Posterior cingulate gyrus (tissue), 11 donors: ENCODE measurements at places on chromosomes 4 and X.

- peak; percentile 70 for DNase-seq
Measured at GRCh38 chr4:1356181-1356998, 9.4 kb downstream of the UVSSA start.

- no peak for DNase-seq
Measured at GRCh38 chr4:159455675-159456237, 352.9 kb downstream of the RAPGEF2 start.

DNA sequence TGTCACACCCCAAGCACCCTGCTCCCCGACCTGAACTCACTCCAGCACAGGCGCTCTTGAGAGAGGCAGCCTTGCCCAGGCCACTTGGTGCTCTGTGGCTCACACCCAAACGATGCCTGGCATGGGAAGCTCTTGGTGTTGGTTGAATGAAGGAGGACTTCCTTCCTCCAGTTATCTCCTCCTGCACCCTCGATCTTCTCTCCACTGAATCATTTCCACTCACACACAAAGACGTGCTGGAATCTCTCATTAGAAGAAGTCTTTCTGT lies 90.5 kb upstream of the TRIM2 start:
- no peak for DNase-seq

GRCh38 chr4:173413036-173413435 lies 14.1 kb upstream of the SCRG1 start:
- no peak for DNase-seq

- no peak for DNase-seq
Measured at GRCh38 chr4:54709400-54709799, 51.6 kb downstream of the KIT start.

DNA sequence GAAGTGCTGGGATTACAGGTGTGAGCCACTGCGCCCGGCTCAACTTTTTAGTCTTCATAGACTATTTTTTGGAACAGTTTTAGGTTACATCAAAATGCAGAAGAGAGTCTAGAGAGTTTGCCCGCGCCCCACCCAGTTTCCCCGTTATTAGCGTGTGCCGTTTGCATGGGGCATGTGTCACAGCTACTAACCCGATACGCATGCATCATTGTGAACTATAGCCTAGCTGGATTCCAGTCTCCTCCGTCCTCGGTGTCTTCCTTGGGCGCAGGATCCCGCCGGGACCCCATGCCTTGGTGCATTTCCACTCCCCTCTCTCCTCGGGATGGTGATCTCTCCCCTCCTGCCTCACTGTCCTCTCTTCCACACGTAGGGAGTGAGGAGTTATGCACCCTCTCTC lies 85.5 kb upstream of the ADRA2C start:
- DNase-seq, result no peak

GRCh38 chr4:127335073-127335620 lies 297.6 kb upstream of the INTU start:
- no peak for DNase-seq

DNA sequence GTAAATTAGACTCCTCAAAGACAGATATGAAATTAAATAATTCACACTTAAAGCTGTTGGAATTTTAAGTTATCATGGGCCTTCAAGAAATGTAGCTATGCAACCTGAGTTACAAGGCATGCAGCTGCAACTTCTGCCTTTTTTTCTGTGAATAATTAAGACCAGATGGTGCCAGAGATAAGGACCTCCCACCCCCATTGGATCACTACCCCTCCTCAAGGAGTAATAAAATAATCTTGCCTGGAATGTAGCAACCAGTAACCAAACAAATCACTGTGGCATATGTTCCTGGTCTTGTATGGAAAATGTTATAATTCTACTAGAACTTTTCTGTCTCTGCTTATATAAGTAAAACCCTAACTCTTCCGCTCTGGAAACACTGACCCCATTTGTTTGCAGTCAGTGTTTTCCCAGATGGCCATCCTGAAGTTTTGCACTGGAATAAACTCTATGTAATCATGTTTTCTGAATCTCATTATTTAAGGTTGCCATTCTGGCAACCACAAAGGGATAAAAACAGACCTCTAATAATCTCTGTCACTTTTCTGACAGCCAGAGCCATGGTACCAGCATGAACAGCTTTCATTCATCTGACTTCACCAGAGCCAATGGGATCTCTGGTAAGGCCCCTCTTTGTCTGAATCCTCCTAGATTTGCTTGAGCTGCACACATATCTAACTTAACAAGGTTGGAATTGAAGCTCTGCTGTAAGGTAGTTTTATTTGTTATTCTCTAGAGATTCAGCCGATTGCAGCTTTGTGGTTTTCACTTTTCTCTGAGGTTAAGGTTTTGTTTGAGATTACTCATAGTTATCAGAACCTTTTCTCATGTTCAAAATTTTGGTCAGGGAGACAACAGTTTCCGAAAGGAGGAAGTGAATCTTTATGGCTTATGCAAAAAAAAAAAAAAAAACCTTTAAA lies 274.6 kb downstream of the NAF1 start:
- no peak for DNase-seq

GRCh38 chrX:153832728-153833127 lies 2.4 kb upstream of the PDZD4 start:
- DNase-seq, result no peak
